NCI-H510A treated with DMSO at 0.1 percent for 48 hours (cell line): ENCODE measurements at places on chromosomes 11 and 22.

GRCh38 chr11:13030857-13031256 is 21.7 kb downstream of the RASSF10 start:
- DNase-seq: peak; percentile 18

DNA sequence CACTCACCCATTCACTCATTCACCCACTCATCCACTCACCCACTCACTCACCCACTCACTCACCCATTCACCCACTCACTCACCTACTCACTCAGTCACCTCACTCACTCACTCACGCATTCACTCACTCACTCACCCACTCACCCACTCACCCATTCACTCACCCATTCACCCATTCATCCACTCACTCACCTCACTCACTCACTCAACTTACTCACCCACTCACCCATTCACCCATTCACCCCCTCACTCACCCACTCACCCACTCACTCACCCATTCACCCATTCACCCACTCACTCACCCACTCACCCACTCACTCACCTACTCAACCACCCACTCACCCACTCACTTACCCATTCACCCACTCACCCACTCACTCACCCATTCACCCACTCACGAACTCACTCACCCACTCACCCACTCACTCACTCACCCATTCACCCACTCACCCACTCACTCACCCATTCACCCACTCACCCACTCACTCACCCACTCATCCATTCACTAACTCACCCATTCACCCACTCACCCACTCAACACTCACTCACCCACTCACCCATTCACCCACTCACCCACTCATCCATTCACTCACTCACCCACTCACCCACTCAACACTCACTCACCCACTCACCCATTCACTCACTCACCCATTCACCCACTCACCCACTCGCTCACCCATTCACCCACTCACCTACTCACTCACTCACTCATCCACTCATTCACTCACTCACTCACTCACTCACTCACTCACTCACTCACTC is 13.7 kb downstream of the MUC5AC start:
- DNase-seq: no peak

- DNase-seq: peak; percentile 7
Observed at GRCh38 chr11:789943-790342, at the start of gene CEND1. Gene CEND1 (minus strand): TSS chr11:790090. CDS start chr11:788576, 1,514 bp downstream.

GRCh38 chr22:43561415-43562178 is 149.8 kb downstream of the MPPED1 start:
- no peak for DNase-seq

GRCh38 chr11:2269601-2270321 is 627 bp downstream of the ASCL2 start:
- DNase-seq: no peak

DNA sequence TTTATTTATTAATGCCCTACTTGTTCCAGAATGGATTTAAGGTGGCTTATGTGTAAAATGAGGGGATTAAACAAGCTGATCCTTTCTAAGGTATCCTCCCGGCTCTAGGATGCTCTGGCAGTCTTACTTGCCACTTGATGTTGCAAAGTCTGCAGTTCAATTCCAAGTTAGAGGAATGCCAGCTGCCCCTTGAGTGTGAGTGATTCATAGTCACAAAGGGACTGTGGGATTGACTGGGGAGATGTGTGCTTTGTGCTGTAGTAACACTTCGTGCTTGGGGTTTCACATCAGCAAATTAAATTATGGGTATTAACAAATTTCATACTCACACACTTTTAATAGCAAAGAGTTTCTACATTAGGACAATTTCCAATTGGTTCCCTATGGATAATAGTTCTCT is 550.8 kb upstream of the CADM1 start:
- DNase-seq: no peak
